ENCODE measurements at places on chromosomes 5 and 9.

GRCh38 chr5:77498952-77499351 is 6.8 kb upstream of the WDR41 start:
- no peak for DNase-seq

- DNase-seq = no peak
These were observed 405.6 kb upstream of the ZNF608 start for GRCh38 chr5:125152044-125152443.

DNA sequence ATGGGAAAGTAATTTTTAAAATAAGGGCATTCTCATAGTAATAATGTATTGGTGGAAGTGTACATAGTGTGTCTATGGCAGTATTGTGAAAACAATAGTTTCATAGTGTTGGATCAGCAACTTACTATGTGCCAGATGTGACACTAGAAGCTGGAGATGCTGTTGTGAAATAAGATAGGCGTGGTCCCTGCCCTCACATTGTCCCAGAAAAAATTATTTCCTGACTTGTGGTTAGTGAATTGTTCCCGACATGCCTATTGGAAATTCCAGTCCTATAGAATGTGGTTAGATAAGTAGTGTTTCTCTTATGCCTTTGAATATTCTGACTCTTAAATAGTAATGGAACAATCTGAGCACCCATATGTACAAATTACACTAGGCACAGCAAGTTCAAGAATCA is 55.3 kb upstream of the MTAP start:
- DNase-seq = peak; percentile 43

- DNase-seq = no peak
These were observed 34.8 kb downstream of the TNFSF8 start for GRCh38 chr9:114895521-114895991.

- DNase-seq = no peak
These were observed 23.4 kb upstream of the GFPT2 start for GRCh38 chr5:180376511-180376910.

- DNase-seq = no peak
These were observed 7.3 kb downstream of the FOXI1 start for GRCh38 chr5:170112876-170113521.

DNA sequence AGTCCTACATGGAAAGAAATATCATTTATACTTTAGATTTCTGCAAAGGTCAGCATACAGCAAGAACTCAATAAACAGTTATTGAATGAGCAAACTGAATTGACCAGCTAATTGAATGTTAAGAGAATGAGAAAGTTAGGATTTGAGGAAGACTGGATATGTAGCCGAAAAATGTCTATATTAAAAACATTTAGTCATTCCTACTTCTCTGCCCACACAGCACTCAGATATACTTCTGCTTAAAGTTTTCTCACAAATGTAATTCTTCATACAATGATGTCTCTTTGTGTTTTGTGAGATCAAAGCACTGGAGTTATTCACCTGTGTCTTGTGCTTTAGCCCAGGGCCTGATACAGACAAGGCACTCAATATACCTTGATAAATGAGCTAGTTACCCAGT is 188.6 kb downstream of the PARP8 start:
- no peak for DNase-seq

GRCh38 chr9:35962126-35962906 is 4.4 kb upstream of the OR2S2 start:
- peak; percentile 83 for DNase-seq

GRCh38 chr9:21056931-21057330 is 20.8 kb downstream of the IFNB1 start:
- peak; percentile 48 for DNase-seq

DNA sequence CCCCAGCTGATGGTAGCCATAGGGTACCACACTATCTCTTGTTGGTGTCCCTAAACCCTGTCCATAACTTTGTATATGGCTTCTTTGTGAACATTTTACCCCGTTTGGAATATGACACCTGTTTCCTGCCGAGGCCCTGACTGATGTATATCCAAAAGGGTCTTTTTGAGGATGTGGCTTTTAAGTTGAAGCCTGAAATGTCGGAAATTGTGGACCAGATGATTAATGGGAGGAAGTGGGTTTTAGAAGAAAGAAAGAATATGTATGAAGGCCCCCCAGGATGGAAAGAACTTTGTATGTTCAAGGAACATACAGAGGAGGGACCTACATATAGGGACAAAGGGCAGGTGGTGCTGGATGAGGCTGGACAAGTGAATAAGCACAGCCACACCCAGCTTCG is 16.7 kb upstream of the TNFSF8 start:
- no peak for DNase-seq

- peak; percentile 96 for DNase-seq
These were observed 98.6 kb upstream of the TLE1 start for GRCh38 chr9:81787747-81788632.

GRCh38 chr9:111023128-111023527 is 15.1 kb downstream of the LPAR1 start:
- DNase-seq = no peak

DNA sequence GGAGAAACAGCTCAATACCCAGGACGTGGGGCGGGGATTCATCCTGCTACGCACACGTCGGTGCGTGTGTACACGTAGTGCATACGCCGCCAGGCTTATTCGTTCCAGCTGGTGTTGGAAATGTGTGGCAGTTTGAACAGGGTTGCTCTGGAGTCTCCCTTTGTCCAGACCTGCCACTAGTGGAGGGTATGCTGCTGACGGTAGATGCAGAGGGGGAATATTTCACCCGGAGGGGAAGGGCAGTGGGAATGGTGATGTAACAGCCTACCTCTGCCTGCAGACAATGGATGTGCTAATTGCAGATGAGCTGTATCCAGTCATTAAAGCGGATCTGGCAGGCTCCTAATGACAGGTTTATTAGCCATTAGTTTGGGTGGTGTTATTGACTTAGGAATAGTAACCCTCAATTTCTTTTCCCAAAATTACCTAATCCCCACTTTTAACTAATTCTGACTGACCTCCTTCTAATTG is 142.7 kb downstream of the PAX5 start:
- DNase-seq = no peak

- no peak for DNase-seq
These were observed 520 bp downstream of the CCIN start for GRCh38 chr9:36169708-36170107.

DNA sequence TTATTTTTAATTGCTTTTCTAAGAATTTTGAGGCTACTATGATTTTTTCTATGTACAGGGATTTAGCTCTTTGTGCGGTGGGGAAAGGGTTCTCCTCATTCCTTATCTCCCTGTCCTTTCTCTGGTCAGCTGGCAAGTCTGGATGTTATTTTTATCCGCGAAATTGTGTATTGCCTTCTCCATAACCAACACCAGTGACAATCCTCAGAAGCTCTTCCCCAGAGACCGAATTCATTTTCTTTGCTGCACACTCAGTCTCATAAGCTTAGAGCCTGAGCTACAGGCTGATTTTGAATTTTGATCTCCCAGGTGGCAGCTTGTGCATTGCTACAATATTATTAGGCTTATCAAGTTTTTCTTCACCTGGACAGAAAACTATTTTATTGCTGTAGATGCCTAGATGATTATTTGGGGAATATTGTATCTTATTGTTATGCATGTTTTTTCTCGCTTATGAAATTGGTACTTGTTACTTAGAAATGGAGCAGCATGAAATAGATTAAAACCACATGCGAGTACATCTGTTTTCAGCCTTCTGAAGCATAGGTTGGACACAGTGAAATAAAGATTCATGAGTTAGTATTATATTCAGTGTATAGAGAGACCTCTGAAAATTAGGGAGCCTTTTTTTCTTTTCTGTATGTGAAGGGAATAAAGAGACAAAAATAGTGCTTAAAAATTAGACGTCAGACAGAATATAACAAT is 27.3 kb downstream of the CPEB4 start:
- no peak for DNase-seq

DNA sequence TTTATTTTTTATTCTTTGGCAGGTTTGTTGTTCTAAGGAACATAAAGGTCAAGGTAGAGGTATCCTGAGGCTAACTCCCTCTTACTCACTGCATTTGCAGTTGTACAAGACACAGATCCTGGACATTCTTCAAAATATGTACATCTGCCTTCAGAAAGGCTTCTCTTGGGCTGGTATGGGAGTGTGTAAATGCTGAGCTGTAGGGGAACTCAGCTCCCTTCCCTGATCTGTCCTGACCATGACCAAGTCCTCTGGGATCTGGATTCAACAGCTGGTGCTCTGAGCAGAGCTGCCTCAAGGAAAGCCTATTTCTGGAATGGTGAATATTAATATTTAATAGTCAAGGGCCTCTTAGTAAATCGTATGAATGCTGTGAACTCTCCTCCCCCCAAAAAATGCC is 117.4 kb downstream of the PRKACG start:
- no peak for DNase-seq

DNA sequence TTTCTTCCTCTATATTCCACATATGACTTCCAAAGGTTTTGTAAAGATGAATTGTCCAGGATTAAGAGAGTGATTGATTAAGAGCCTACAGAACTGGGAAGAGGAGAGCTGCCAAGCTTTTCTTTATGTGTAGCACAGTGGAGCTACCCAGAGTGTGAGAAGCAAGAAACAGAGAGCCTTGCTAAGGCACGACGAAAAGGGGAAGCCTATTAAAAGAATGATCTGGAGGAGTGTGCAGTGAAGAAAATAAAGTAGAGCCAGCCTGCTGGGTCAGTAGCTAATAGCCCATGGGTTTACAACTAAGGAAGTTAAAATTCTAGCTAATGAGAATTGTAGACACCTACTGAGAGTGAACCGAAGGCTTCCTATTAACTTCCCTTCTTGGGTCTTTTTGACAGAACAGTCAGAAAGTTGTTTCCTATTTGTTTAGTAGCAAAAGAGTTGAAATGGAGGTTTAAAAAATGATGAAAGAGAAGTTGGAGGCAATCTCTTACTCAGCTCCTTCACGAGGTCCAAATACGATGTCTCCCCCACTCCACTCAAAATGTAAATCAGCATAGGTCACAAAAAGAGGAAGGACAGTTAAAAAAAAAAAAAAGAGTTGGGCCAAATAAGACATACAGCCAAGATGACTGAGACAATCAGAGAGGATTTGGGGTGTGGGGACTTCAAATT is 957 bp upstream of the PRR16 start:
- no peak for DNase-seq

DNA sequence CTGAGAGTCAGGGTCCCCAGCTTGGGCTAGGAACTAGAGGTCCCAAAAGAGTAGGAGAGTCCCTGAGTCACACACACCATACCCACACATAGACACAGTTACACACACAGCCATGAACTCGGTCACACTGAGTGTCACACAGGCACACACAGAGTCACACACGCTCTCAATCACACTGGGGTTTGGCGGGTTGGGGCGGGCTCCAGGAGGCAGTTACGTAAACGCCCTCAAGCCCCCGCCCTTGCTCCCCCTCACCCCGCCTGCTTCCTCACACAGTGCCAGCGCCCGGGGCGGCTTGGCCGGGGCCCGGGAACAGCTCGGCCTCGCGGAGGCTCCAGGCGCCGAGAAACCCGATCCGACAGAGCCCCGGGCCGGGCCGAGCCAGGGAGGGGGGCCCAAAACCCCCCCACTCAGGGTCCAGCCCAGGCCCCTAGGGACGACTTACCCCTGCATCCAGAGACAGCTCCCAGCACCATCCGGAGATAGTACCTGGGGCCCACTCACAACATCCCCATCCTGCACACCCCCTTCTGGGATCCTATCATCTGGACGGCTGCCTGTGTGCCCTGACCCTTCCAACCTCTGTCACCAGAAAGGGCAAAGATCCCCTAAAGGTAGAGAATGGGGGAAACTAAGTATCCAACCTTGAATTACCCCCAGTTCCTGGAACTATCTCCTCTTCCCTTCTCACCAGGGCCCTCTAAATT is 3.5 kb upstream of the CNTFR start:
- DNase-seq = no peak

- DNase-seq = peak; percentile 96
These were observed 58.0 kb upstream of the RPL26L1 start for GRCh38 chr5:172901012-172901780.

DNA sequence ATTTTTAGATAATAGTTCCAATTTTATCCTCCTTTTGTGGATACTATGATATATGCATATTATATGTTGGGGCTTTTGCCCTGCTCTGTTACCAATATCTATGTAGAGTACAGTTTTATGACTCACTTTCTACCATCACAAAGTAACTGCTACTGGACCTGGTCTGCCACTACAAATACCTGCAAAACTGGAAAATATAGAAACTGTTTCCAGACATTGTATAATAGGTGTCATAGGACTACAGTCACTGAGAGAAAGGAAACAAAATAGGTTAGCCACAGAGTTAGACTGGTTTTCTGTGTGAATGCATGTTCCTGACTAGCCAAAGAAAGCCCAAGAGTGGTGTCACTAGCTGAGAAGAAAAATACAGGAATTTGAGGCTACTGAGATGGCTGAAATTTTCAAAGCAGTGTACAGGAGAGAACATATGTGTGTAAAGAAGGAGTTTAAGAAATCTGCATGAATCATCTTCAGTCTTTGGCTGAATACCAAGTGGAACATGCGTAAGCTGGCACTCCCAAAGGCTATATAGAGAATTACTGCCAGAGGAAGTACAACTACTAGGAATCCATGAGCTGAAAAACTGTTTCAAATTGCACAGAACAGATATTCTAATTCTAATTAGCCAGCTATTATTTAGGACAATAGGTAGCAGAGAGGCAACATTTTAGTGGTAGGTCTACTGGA is 29.0 kb upstream of the FAM174A start:
- DNase-seq = peak; percentile 67

DNA sequence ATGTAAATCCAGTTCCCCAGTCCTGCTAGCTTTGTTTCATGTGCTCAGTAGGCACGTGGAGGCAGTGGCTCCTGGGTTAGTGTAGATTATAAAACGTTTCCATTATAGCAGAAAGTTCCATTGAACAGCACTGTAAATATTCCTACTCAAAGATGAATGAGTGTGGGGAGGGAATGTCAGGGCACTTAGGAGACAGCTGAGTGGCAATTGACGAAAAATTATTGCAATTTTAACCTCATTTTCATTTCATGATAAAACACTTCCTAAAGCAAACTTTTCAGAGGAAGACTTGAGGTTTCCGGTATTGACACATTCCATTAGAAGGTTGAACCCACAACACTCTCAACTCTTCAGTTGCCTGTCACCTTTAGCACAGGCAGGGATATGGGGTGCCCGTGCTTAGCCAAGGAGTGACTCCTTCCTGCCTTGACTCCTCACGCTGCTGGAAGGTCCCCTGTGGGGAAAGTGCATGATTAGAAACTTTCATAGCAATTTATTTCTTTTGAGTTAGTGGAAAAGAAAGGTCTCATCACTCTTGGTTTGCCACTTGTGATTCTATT is 41.2 kb downstream of the SLC46A2 start:
- DNase-seq = no peak

DNA sequence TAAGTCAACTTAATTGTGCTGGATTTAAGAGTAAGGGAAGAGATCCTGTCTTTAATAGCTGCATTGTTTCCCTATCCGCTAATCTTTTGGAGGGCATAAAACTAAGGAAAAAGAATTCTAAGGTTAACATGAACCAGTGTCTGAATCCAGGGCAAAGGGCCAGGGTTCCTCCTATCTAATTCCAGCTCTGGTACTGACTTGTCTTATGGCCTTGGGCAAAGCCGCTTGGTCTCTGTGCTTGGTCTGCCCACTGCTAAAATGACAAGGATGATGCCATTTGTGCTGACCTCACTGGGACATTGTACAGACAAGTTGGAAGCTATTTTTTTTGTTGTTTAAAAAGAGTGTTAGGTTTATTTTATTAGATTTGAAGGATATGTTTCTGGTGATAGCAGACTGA is 334.7 kb upstream of the PIK3R1 start:
- DNase-seq = no peak

GRCh38 chr9:133060417-133060841 is 1.4 kb upstream of the CEL start:
- DNase-seq = no peak

- no peak for DNase-seq
These were observed 373.2 kb upstream of the ACTBL2 start for GRCh38 chr5:57855831-57856230.
